ENCODE measurements at places on chromosomes 5 and 9.

DNA sequence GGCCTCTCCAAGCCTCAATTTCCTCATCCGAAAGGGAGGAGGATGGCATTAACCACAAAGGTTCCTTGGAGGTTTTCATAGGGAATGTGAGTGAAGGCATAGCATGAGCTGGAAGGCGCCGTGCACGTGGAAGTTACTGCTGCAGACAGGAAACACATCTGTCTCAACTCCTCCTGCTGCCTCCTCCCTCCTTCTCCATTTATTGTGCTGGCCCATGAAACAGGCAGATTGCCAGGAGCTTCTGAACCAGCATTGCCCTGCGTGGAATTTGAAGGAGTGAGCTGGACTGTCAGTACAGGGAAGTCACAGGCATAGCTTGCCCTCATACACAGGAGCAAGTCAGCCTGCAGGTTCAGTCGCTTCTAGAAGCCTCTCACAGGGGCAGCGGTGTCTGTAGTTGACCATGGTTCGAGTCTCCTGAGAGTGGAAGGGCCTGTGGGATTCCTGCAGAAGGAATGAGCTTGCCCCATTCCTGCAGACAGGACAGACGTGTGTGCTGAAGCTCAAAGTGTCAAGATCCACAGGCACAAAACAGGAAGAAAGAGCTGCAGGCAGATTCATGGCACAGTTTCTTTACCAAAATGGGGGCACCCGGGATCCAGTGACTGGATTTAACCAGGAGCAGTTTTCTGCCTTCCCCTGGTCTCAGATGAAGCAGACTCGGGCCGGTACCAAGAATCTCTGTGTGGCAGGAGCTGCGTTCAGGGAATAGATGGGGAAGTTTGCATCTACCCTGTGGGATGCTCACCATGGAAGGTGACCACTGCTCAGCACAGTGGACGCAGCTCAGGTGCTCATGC is 48.7 kb upstream of the CTSL start:
- DNase-seq = no peak

GRCh38 chr9:109766351-109766750 is 13.6 kb upstream of the PALM2AKAP2 start:
- no peak for DNase-seq

DNA sequence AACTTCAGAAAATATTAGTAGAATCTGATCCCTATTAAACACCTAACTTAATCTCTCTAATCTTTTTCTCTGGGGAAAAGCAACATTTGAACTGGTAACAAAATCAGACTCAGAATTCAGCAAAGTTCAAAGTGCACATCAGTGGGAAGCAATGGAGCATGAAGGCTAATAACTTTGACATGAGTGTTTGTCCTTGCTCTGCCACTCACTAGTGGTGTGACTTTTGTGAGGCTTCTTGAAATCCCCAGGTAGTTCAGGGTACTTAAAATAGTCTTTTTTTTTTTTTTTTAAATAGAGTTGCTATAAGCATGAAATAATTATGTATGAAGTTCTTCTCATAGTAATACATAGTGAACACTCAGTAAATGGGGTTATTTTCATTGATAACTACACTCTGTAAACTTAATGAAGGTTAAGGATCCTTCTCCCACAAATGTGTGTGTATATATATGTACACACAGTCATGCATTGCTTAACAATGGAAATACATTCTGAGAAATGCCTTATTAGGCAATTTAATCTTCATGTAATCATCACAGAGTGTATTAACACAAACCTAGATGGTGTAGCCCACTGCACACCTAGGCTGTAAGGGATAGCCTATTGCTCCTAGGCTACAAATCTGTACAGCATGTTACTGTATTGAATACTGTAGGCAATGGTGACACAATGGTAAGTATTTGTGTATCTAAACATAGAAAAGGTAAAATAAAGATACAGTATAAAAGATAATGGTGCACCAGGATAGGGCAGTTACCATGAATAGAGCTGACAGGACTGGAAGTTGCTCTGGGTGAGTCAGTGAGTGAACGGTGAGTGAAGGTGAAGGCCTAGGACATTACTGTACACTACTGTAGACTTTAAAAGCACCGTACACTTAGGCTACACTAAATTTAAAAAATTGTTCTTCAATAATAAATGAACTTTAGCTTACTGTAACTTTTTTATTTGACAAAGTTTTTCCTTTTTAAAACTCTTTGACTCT is 73.3 kb upstream of the HMHB1 start:
- DNase-seq = no peak

DNA sequence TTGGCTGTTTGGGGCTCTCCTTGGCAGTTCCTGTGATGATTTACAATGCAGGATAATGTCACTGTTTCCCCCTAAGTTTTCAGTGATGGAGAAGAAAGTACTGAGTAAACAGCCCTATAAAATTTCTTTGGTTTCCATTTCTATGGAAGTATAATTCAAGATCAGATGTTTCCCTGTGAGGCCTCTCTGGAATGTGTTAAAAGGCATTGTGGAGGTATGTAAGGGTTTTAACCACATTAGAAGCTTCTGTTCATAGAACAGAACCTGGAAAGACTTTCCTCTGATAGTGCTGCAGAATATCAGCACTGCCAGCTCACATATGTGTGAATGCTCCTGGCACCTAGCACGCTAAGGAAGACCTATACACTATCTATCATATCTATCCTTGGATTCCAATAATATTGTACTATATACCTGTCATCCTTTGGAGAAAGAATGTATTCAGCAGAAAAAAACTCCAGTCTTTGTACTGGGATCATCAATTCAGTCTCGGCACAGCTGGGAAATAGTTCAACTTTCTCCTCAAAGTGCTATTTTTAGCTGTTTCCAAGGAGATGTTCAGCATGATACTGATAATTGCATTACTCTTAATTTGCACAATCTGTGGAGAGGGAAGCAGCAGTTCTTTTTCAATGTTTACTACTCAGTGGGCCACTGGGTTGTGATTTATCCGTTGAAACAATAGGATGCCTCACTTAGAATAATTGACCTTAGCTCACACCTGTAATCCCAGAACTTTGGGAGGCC is 21.9 kb downstream of the TTC1 start:
- no peak for DNase-seq

DNA sequence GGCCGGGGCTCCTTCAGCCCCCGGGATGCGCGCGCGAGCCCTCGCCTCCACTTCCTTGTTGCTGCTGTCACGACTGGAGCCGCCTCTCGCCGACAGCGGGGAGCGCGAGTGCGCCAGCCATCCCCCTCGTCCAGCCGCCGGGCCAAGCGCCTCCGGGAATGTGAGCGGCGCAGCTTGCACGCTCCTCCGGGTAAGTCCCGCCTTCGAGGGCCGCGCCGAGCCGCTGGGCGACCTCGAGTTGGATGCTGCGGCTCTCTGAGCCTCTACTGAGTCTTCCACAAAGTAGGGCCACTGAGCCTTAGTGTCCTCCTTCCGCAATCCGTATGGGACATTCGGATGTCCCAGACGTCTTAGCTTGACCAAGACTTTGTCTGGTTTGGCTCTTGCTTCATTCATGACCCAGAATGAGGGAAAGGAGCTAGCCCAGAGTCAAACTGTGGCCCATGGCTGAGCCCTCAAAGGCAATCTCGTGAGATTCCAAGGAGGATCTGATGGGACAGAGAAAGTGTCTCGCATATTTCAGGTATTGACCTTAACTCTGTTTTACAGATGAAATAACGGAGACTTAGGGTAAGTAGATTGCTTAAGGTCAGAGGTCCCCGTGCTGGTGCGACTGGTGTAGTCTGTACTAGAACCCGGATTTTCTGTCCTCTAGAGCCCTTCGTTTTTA is 586 bp downstream of the HMGXB3 start:
- DNase-seq = peak; percentile 31

DNA sequence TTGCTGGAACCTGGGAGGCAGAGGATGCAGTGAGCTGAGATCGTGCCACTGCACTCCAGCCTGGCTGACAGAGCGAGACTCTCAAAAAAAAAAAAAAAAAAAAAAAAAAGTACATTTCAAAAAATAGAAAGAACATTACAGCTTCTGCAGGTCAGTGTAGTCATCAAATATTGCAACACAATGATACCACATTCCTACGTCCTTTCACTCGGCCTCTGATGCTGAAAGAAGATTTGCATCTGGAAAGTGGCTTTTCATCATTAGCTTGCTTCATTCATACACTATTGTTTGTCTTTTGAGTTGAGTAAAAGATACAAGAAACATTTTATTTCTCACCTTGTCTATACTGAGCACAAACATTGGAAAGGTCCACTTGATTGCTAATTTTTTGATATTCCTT is 59.6 kb upstream of the CPLANE1 start:
- DNase-seq = no peak

DNA sequence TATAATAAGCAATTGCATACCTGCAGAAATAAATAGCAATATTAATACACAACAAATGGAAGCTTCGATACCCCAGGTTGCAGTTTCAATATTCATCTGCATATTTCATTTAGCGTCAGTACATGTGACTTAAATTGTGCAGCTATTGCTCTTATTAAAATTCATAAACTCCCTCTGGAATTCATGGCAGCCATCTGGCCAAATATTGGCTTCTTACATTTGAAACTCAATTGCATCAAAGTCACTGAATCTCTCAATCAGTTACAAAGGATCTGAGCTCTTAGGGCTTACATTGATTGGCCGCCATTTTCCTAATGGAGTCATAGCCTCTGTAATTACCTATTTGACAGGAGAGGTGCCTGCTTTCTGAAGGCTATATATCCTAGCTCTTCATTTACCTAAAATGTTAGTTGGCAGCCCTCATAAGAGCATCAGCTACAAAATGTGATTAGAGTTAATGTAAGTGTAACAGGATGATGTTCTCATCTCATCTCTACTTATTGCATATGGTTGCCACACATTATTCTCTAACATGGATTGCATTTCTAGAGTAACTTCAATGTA is 453.5 kb downstream of the CAAP1 start:
- DNase-seq = no peak

DNA sequence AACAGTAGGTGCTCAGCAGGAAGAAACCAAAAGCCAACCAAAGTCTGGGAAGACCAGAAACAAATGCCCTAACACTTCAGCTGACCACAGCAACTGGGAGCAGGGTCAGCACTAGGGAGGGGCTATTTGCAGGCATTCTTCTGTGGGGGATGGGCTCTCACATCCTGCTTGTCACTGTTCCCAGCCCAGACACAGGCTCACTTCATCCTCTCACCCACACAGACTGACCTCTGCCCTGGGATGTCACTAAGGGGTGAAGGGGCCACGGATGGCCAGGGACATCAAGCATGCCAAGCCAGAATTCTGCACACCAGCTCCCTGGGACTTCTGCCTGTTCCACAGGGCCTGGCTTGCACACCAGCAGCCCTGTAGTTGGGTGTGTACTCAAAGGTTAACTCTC is 28.7 kb downstream of the GFRA3 start:
- DNase-seq = no peak

GRCh38 chr5:116320486-116320885 is 235.7 kb downstream of the COMMD10 start:
- no peak for DNase-seq

- no peak for DNase-seq
These were observed 246.6 kb upstream of the CCNG1 start for GRCh38 chr5:163190784-163191183.

Data from thymus (tissue), 14 donors.